Fibroblast of skin of right biceps (primary cell): ENCODE measurements at places on chromosomes 6 and 20.

GRCh38 chr6:22882581-22882980, 313.2 kb downstream of the HDGFL1 start:
- peak; percentile 24 for DNase-seq

GRCh38 chr6:170087941-170088581, 202.8 kb downstream of the DLL1 start:
- DNase-seq: no peak

- no peak for DNase-seq
Measured at GRCh38 chr6:64254558-64254957, 619.0 kb downstream of the PHF3 start.

DNA sequence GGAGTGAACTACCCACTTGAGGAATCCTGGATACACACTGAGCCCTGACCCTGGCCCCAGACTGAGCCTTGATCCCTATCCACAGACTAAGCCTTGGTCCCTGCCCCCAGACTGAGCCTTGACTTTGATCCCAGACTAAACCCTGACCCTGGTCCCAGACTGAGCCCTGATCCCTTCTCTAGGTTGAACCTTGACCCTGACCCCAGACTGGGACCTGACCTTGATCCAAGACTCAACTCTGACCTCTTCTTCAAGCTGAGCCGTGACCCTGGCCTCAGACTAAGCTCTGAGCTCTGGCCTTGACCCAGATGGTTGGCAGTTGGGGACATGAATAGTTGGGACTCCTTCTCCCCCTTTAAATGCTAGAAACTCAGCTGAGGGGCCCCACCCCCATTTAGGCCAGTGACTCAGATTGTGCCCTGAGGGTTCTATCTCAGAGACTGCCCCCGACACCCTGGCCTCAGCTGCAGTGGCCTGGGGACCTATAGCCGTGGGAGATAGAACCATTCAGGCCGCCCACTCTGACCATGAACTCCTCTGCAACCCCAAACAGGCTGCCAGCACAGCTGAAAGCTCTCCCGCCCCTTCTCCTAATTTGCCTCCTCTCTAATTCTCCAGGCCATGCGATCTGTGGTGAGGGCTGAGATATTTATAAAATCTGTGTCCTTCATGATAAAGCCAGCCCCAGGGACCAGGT, 84.7 kb downstream of the DLGAP4 start:
- DNase-seq: no peak
